CD4-positive, alpha-beta T cell treated with Interferon alpha-2 for 1 hour (primary cell): ENCODE measurements at places on chromosomes 13 and 19.

GRCh38 chr19:40141551-40141950, 49.7 kb upstream of the MAP3K10 start:
- DNase-seq, result no peak

DNA sequence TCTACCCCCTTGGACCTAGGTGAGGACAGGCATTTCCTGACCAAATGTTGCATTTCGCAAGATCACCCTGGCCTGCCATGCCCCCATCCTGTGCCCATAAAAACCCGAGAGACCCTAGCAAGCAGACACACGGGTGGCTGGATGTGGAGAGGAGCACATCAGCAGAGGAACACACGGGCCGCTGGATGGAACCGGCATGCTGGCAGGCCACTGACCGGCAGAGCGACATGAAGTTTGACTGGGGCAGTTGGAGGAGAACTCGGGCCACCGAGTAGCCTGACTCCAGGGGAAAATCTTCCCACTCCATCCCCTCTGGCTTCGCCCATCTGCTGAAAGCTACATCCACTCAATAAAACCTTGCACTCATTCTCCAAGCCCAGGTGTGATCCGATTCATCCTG, 329.3 kb downstream of the FGF9 start:
- no peak for DNase-seq

GRCh38 chr19:51227326-51227725, 2.4 kb downstream of the CD33 start:
- no peak for DNase-seq

DNA sequence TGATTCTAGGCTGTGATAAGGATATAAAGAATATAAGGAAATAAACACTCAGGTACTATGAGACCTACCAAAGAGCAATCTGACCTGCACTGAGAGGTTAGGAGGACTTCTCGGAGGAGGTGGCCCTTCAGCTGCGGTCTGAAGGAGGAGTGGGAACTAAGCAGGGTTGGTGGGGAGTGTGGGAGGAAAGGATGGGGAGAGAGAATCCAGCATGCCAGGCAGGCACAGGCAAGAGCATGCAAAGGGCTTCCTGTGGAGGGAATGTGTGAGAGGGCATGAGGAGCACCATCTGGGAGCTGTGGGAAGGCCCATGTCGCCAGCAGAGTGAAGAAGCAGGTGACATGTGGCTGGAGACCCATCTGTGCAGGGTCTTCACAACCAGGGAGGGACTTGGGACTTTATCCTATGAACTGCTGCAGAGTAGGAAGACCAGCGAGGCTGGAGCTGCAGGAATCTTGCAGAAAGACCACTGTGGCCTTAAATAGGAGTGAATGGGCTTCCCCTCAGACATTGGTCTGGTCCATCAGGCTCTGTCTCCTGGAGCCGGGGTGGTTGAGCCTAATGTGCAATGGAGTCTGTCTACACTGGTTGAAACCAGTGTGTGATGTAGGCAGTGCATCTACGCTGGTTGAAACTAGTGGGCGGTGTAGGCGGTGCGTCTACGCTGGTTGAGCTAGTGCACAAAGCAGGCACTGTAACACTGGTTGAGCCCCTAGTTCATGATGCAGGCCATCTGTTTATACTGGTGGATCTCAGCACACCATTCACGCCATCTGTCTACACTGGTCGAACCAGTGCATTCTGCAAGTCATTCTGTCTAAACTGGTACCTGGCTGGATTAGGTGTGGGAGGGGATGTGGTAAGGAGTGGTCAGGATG, 6.4 kb downstream of the CHST8 start:
- no peak for DNase-seq
